ENCODE measurements at places on chromosomes 12 and 14.

DNA sequence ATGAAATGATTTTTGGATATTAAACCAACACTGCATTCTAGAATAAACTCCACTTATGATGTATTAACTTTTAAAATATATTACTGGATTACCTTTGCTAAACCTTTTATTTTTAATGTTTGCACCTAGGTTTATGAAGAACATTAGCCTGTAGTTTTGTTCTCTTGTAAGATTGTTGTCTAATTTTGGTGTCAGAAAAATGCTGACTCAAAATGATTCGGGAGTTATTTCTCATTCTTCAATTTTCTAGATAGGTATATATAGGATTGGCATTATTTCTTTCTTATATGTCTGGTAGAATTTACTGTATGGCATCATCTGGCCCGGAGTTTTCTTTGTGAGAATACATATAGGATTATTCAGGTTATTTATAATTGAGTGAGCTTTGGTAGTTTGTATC is 54.6 kb downstream of the MAP4K5 start:
- DNase-seq = no peak

GRCh38 chr12:57272337-57273151 is 21.6 kb upstream of the STAC3 start:
- no peak for DNase-seq

DNA sequence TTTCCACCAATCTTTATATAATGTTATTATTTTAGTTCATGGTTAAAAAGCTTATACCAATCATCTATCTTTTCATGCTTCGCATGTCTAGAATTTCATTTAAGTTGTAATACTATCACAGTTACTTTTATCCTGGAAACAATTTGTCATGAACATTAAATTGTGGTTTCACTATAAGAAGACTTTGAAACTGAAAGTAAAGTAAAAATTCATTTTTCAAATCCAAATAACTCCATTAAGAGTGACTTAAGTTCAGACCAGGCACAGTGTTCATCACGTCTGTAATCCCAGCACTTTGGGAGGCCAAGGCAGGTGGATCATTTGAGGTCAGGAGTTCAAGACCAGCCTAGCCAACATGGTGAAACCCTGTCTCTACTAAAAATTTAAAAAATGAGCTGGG is 12.4 kb downstream of the ESR2 start:
- DNase-seq = no peak

DNA sequence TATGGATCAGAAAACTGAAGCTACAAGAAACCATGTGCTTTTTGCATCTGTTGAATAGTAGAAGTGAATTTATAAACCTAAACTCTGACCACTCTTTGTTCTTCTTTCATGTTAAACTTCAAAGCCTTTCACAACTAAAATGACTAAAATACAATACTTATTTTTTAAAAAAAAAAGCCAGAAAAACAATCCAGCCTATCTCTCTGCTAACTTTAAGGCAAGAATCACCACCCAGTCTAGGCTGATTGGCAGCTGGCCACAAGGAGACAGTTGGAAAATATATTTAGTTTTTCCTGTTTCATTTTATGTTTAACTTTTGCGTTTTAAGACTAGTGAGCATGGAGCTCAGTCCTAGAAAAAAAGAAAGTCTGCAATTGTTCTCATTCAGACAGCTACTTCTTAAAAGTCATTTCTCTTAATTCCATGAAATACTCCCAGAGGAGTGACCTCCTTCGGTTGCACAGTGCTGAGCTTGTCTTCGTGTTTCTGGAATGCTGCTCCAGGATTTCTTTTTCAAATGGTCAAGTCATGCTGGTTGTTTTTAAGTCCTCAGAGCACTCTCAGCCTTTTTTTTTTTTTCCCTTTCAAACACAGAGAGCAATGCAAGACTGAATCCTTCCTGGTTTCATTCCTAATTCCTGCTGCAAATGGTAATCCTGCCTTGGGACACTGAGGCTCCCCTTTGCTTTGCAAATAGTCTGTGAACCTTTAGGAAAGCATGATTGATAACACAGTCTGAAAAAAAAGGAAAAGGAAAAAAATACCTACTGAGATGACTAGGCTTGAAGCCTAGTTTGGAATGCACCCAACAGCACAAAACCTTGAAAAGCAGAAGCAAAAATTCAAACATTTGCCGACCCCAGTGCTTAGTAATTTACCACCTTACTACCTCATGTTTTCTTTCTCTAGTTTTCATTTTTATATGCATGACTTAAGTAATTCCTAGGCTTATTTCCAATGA is 233.3 kb upstream of the DAAM1 start:
- DNase-seq = no peak

DNA sequence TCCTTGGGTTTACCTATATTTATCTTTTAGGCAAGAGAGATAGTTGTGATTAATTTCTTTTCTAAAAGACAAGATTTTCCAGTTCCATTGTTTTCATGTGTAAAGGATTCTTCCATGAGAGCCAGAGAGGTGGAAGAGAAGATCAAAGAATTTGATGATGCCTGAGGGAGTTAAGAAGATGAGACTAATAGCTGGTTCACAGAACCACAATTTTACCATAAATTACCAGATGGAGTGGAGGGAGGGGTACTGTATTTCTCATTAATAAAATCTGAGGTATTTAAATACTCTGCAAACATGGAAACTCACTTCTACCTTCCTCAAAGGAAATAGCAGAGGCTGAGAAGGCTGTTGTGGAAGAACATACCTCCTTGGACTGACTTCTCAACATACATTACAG is 34.6 kb downstream of the ALKBH1 start:
- DNase-seq = no peak

DNA sequence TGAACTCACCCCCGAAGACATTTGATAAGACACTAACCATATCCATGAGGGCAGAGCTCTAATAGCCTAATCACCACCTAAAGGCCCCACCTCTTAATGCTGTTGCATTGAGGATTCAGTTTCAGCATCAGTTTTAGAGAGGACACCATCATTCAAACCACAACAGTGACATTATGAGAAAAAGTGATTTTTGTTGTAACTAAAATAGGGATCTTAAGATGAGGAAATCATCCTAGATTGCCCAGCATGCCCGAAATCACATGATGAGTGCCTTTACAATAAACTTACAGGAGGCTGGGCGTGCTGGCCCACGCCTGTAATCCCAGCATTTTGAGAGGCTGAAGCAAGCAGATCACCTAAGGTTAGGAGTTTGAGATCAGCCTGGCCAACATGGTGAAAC is 9.7 kb upstream of the GLT1D1 start:
- no peak for DNase-seq

DNA sequence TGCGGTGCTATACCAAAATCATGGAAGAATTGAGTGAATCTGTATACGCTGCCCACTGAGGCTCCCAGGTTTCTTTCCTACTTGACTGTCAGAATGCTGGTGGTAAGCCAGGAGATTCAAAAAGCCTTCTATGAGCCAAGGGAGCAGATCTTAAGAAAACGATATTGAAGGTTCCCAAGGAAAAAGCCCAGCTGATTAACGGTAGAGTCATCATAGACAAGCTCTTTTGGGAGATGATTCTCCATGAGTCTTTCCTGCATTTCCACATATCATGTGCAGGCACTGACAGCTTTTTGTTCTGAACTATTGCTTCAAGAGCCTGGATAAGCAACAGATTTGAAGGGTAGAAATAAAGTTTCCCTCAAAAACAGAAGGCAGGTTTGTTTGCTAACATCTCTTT is 17.5 kb downstream of the SLC35F4 start:
- DNase-seq = no peak

DNA sequence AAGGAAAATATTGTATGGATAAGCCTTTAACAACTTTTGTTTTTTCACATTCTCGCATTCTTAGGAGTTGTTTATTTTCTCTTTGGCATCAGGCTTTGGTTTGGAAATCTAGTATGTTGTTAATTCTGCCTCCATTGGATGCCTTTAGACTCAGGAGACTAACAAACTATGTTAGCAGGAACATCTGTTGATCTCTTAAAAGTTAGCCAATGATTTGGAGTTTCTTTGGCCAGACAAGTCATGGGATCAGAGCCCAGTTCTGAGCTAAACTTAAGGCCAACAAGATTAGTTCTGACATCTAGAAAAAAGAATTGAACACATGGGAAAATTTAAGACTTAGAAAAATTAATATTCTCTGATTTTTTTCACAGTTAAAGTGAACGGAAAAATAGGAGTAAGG is 35.3 kb upstream of the STRAP start:
- no peak for DNase-seq

DNA sequence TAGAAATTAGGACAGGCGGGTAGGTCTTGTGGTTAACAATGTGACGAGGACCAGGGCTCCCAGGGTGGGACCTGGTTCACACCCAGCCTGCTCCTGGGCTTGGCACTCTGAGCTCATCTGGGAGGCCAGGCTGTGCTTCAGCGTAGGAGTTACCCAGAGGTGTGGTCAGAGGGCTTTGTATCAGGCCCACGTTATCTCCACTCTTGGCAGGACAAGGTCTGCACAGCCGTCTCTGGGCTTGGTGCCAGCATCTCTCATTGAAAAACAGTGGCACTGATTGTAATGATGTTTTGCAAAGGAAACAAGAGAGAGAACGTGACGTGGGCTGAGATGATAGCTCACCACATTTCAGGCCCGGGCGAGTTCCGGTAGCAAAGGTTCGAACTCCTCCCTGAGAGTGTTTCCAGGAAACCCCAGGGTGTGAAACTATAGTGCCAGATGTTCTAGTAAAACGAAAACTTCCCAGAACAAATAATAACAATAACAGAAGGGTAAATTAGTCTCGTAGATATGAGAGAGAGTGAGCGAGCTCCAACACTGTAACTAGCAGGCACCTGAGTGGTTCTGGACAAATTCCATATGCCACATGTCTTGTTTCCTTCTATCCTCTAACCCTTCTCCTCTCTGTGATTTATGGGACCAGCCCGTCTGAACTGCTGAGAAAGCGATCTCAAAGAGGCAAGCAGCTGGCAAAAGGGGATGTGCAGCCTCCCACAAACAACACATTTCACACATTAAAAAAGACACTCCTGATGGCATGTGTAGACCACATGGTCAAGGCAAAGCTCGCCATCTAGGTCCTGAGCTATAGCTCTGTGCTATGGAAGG is 227.3 kb downstream of the KTN1 start:
- DNase-seq = peak; percentile 91

All from keratinocyte (primary cell).